ENCODE measurements at places on chromosomes 12 and 14.

DNA sequence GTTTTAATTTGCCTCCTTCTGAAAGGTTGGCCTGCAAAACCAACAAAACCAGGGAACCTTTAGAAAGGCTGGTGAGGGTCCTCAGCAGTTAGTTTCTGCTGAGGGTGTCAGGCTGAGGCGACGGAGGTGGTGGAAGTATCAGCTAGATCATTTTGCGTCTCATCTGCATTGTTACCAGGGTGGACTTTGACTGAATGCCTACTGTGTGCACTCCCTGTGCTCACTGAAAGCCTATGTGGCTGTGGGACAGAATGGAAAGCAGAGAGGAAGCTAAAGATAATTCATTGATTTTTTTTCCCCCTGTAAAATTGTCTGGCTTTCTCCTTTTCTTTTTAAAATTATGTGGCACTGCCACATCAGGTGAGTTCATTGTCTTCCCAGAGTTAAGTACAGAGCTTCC lies 68.4 kb upstream of the SRSF5 start:
- no peak for DNase-seq

DNA sequence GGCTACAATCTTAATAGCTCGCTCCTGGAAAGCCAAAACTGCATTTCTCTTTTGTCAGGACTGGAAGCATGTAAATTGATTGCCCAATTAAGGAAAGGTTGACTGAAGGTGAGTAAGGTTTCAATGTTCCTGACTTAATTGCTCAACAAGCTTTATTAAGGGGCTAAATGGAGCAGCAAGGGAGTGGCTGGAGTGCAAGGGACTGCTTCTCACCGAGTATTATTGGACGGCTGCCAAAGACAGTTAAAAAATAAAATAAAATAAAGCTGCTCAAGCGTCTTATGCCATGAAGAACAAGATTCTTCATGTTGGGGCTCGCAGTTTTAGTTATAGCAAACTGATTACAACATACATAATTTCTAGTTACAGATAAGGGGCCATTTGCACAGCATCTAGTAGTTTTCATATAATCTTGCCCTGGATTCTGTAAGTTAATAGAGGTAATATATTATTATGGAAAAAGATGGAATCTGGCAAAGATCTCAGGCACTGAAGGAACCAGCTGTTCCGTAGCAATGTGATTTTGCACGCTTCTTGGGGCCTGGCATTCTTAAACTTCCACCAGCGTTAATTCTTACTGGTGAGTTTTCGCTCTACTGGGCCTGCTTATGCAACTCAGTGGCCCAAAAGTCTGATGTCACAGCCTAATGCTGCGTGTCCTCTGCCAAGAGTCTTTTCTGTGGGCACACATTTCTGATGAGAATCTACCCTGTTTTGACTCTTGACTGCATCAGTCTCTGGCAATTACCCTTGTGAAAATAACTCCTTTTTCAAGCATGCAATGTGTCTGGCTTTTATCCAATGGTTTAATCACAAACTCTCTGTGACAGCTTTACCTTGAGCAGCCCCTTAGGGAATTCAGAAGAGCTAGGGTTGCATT lies 108.5 kb downstream of the SLC38A1 start:
- no peak for DNase-seq

- peak; percentile 52 for DNase-seq
These were observed 69.4 kb downstream of the ATXN2 start for GRCh38 chr12:111529424-111530368.

- DNase-seq, result no peak
These were observed 146.6 kb downstream of the EXOC5 start for GRCh38 chr14:57122129-57122528.

DNA sequence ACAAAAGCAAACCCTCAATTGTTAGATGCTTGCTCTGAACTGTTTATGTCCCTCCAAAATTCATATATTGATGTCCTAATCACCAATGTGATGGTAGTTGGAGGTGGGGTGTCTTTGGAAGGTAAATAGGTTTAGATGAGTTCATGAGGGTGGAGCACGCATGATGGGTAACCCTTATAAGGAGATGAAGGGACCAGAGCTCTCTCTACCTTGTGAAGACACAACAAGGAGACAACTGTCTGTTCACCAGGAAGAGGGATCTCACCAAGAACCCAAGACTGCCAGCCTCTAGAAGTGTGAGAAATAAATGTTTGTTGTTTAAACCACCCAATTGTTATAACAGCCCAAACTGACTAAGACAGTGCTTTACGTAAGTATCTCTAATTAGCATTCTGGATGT lies 27.0 kb downstream of the DHRS2 start:
- no peak for DNase-seq

GRCh38 chr12:126424696-126425095 lies 1359.5 kb downstream of the AACS start:
- no peak for DNase-seq

- no peak for DNase-seq
These were observed 178.1 kb downstream of the CHST11 start for GRCh38 chr12:104634852-104635251.

- no peak for DNase-seq
These were observed 3.2 kb downstream of the OR4K2 start for GRCh38 chr14:19878029-19878642.

DNA sequence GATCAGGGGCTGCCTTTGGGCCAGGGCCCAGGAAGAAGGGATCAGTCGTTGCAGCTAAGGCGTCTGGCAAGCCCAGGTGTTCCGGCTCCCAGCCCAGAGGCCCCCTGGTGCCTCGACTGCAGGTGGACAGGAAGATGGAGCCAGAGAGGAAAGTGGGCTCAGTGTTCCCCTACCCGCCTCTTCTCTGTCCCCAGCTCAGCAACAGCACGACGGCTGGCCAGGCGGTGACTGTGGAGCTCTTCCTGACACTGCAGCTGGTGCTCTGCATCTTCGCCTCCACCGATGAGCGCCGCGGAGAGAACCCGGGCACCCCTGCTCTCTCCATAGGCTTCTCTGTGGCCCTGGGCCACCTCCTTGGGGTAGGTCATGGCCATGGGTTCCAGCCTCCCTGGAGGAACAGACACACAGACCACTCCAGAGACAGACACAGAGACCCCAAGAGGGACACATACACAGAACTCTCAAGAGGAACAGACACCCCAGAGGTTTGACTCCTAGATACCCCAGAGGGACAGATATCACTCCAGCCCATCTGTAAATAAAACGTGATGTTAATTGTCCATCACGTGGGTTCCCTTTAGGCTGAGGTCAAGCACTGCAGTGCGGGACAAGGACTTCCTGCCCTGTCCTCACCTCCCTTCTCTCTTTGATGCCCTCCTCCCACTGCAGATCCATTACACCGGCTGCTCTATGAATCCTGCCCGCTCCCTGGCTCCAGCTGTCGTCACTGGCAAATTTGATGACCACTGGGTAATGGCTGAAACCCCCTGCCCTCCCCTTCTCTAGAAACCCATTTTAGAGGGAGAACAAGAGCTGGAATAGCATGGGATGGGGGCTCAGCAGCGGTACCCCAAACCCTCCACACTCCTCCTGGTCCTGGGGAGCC lies 3.7 kb downstream of the AQP2 start:
- DNase-seq, result no peak

- DNase-seq, result no peak
These were observed 18.9 kb downstream of the LLPH start for GRCh38 chr12:66111605-66112004.

GRCh38 chr12:80590085-80590484 lies 117.3 kb upstream of the MYF6 start:
- DNase-seq, result no peak

- no peak for DNase-seq
These were observed 2.3 kb downstream of the OR6J1 start for GRCh38 chr14:22641846-22642245.

DNA sequence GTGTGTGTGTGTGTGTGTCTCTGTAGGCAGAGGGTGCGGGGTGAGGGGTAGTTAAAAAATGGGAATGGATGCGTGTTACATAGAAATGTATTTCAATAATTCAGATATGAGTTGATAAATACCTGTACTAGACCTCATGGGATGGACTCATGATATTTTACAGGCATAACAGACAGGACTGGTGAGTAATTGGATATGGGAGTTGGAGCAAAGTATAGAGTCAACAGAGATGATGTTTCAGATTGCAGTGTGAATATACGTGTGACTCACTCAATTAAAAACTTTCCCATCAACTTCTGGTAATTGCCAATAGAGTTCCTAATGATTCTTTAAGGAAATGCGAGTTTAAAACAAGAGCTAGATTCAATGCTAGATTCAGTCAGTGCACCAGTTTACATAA lies 711.9 kb downstream of the C12orf50 start:
- no peak for DNase-seq

- DNase-seq, result no peak
These were observed 74.4 kb downstream of the ALG10B start for GRCh38 chr12:38391007-38391406.

DNA sequence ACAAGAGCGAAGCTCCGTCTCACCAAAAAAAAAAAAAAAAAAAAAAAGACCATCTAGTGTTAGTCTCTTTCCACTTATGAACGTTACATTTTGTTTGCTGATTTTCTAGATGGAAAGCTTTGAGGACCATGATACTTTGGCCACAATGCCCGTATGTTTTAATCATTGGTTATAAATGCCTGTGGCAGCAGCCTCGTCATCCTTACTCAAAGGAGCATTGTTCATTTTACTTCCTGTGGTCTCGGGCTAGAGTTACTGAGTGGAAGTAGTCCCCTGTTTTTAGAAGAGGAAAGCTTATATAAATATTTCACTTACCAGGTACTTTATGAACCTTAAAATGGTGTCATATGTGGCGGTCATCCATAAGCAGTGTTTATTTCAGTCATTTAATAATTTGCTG lies 359.9 kb downstream of the AEBP2 start:
- no peak for DNase-seq

DNA sequence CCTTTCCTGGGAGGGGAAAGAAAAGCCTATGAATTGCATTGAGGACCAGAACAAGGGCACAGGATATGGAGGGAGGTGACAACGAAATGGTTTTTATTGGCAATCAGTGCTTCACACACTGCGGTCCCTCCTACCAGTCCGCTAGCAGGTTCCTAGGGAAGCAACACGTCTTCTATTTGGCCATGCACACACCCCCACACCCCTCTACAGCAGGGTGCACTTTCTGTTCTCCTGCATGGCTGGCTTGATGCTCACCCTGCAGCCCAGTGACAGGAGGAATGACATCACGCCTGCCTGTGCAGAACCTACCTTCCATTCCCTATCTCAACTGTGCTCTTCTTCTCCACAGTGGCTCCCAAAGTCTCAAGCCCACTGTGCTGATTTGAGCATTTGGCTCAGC lies 57.9 kb downstream of the TTC9 start:
- no peak for DNase-seq

- DNase-seq, result no peak
These were observed 888 bp upstream of the PLXNC1 start for GRCh38 chr12:94147387-94147990.

GRCh38 chr14:38243696-38244240 lies 12.1 kb downstream of the CLEC14A start:
- DNase-seq, result no peak

- DNase-seq, result no peak
These were observed 43.4 kb downstream of the SMIM41 start for GRCh38 chr12:52122904-52123303.

- DNase-seq, result no peak
These were observed 326.8 kb upstream of the RTL1 start for GRCh38 chr14:101230161-101230850.

DNA sequence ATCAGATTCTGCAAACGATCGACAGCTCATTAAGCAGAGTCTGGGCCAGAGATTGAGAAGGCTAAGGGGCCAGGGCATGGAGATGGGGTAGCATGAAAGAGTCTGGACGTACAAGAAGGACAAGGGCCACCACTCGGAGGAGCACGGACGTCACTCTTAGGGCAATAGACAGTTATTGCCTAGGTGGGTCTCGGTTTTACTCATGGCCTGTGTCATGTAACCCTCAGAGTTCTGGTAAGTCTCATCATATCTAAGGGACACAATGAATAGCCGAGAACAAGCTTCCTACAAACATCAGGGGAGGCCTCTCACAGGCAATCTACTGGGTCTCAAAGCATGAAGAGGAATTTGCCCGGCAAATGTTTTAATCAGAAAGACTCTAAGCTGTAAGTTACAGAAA lies 30.4 kb upstream of the ITPK1 start:
- DNase-seq, result no peak

- no peak for DNase-seq
These were observed 27.4 kb downstream of the GPR65 start for GRCh38 chr14:88032373-88032772.

- no peak for DNase-seq
These were observed 38.4 kb downstream of the EAPP start for GRCh38 chr14:34501004-34501580.

DNA sequence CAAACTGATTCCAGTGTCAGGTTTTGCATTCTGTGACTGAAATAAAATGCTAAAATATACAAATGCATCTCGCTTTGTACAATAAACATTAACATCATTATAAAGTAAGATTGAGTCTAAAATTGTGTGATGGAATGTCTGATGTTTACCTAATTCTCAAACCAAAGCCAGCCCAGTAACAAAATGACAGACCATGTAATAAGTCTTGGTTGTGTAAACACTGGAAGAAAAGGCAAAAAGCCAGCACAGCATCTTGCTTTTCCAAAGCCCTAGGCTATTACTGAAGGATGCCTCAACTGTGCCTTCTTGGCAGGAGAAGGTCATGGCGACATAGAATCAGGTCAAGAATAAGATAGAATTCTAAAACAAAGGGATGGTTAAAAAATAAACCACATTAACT lies 169.6 kb downstream of the EGLN3 start:
- no peak for DNase-seq

DNA sequence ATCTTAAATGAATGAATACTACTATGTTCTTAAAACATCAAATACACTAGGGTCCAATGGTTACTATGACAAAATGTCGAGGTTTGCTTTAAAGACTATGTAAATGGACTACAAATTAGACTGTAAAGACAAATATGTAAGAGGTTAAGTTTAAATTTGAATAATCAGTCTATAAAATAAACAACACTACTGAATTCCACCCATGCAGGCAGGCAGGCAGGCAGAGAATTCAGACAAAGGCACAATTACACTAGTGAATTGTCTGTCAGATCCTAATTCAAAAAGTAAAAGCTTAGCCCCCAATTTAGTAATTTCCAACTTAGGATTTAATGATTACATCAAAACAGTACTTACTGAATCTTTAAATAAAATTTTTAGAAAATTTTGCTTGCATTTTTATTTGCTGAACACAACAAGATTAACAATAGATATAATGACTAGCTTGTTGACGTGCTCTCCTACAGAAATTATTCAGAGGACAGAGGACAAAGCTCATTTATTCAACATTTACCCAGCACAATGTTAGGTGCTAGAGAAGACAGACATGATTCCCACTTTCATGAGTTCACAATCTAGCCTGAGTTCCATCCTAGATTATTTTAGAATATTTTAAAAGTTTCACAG lies 97.4 kb downstream of the CDK17 start:
- DNase-seq, result no peak

- DNase-seq, result no peak
These were observed 17.5 kb upstream of the TUBA1A start for GRCh38 chr12:49206389-49206788.

- no peak for DNase-seq
These were observed 99.2 kb downstream of the SNAPC1 start for GRCh38 chr14:61861320-61861865.
